T-helper 2 cell treated with Interferon-gamma antibody and Interleukin-4, amounts not matched to agents 5 μg/mL and 100 μg/mL, for 36 hours (primary cell): ENCODE measurements at places on chromosomes 16 and 17.

DNA sequence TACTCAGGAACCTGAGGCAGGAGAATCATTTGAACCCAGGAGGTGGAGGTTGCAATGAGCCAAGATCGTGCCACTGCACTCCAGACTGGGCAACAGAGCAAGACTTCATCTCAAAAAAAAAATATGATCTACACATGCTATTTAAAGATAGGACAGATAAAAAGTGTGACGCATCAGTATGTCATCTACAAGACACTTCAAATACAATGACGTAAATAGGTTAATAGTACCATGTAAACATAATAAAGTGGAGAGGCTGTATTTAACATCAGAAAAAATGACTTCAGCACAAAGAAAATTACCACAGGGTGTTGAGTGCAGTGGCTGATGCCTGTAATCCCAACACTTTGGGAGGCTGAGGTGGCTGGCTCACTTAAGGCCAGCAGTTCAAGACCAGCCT, 20.2 kb downstream of the ZNF778 start:
- no peak for DNase-seq

- DNase-seq: no peak
Measured at GRCh38 chr17:49494399-49494985, 601 bp upstream of the NGFR start.

DNA sequence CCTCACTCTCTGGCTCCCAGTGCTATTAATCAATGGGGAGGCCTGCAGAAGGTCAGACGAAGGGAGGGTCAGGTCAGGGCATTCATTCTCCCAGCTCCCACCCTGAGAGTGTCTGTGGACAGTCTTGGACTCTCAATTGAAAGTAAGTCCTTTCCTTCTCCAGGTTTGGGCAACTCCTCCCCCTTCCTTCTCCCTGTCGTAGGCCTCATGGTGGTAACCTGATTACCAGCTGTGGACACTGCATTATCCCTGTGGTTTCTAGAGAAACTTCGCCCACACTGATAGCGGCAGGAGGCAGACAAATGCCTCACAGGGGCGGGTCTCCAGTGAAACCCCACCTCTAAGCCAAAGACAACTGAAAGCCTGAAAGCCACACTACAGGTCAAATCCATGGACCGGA, 57.7 kb upstream of the SLC25A19 start:
- DNase-seq: peak; percentile 64

DNA sequence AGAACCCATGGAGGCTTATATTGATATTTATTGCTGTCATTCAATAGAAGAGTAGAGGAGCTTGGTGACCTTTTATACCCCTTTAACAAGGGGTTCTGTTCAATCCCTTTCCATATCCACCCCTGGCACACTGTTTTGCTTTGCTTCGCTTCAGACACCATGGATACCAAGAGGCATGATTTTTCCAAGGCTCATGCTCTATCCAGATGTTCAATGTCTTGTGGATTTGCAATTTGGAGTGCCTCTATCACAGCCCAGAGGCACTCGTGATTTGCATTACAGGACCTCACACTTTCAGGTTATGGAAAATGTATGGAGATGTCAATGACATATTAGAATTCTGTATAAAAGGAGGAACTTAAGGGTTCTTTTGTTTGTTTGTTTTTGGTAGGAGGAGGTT, 21.5 kb downstream of the CFAP20 start:
- no peak for DNase-seq

DNA sequence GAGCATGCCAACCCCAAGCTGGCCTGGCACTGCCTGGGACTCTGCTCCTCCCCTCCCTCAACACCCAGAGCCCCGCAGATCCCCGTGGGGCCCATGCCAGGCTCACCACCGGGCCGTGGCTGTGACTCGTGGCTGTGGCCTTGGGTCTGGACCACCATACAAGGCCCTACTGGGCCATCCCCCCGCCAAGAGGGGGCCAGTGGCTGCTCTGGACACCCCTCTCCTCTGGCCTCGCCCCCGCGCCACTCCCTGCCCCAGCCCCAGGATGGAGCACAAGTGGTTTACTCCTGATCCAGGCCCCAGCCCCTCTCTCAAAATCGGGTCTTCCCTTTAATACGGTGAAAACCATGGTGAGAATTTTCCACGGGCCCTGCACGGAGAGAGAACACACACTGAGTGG, 3.0 kb downstream of the PABPN1L start:
- DNase-seq: no peak

GRCh38 chr17:36509272-36509985, 22.9 kb downstream of the ZNHIT3 start:
- DNase-seq: no peak

GRCh38 chr16:81551821-81552304, 107.3 kb downstream of the CMIP start:
- no peak for DNase-seq

DNA sequence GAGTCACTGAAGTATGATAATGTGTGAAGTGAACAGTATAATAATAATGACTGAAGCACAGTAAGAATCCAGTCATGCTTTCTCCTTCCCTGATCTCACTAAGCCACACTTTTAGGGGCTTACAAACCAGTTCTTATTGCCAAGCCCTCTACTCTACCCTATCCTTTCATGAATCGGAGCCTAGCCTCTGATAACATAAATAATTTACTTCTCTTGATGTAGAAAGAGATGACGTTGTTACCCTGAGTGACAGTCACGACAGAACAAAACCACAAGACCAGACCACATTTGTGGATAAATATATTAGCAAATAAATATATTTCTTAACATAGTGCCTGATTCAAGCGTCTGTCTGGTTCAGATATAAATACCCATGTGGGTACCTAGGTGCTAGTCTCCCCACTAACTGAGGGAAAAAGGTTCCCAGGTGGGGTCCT, 1.4 kb upstream of the SUPT4H1 start:
- DNase-seq: no peak
